ENCODE measurements at places on chromosomes 12 and 14. TPM values are rescaled to one million over a fixed set of nuclear protein-coding genes. Genes with fewer than 3 reads are reported as not detected.

The FOXG1 gene
- not detected for polyA plus RNA-seq

DNA sequence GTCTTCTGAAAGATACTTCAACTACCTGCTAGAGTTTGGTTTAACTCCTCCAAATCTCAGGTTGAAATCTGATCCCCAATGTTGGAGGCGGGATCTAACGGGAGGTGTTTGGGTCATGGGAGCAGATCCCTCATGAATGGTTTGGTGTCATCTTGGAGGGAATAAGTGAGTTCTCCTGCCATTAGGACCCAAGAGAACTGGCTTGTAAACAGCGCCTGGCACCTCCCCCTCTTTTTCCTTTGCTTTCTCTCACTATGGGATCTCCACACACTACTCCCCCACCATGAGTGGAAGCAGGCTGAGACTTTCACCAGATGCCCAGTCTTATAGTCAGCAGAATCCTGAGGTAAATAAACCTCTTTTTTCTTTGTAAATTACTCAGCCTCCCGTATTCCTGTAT lies 2.5 kb downstream of the CNIH1 start:
- DNase-seq = no peak

- DNase-seq = no peak
Measured at GRCh38 chr12:76310110-76310509, 38.1 kb downstream of the BBS10 start.

The MYH7 gene
- 1,219 TPM for polyA plus RNA-seq

DNA sequence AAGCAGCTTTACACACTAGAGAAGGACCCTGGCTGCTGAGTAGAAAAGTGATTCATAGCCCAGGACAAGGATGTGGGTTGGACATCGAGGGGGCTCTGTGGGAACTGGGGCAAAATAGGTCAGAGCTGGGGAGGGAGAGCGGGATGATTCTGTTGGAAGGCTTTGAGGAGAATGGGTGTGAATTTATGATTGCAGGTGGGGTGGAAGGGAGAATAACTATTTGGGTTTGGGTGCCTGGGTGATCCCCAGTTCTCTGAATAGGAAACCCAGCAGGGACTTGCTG lies 13.1 kb downstream of the SERPINA3 start:
- no peak for DNase-seq

The LIN7A gene
- polyA plus RNA-seq = 1.9 TPM

DNA sequence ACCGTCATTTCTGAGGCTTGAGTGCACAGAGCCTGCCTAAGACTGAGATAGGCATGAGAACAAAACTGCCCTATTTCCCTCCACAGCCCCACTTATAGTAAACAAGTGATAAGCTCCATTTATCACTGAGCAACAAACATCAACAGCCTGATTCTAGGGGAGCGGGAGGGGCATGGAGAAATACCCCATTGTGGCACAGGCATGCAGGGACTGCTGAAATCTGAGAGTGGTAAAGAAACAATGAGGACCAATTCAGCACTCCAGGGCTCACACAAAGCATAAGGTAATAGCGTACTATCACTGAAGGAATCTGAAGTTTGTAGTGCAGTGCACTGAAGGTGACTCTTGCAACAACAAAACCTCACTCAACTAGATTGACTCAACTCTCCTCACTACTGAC lies 186.7 kb downstream of the ANO2 start:
- no peak for DNase-seq

The NTN4 gene
- 39.0 TPM for polyA plus RNA-seq

The TBC1D30 gene
- polyA plus RNA-seq = 1.9 TPM

GRCh38 chr12:76123259-76124212 lies 39.1 kb upstream of the NAP1L1 start:
- peak; percentile 28 for DNase-seq

The BEST3 gene
- 39.5 TPM for polyA plus RNA-seq

- no peak for DNase-seq
Measured at GRCh38 chr14:99950181-99950580, 115.0 kb upstream of the EVL start.

DNA sequence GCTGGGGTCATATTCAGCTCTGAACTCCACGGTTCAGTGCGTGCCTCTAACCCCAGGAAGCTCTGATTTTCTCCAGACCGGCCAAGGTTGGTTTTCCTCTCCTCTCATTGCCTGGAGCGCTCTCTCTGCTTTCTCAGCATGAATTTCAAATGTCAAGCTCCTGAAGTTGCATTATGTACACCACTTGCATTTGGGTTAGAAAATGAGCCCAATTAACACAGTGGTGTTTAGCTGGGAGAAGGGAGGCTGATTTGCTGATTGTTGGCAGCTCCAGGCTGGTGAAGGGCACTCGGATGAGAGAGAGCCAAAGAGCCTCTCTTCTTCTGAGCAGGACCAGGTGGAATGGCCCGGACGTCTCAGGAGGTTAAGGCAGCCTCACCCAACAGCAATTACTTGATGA lies 570.9 kb downstream of the VRK1 start:
- no peak for DNase-seq

GRCh38 chr12:71155225-71155624 lies 2.6 kb downstream of the TSPAN8 start:
- DNase-seq = no peak

DNA sequence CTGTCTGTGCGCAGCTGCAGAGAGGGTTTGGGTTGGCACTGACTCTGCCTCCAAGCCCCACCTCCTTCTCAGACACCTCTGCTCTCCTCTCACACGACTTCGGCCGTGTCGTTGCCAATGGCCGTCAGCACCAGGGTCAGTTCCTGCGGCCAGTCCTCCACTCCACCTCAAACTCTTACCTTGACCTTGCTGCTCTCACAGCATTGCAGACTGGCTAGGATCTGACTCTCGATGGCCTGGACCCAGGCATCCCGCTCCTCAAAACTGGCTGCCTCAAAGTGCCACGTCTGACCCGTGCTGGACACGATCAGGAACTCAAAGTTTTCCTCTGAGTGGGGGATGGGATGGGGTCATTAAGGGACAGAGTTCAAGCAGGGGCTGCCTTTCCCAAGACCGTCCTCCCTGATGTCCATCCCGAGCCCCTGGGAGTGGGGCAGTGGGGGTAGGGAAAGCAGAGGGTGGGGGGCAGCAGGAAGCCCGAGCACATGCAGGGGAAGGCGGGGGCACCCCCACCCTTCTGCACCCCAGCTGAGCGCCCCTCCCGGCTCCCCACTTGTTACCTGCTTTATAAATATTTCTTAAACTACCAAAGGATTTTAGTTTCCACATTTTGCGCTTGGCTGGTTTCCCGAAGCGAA lies 10.7 kb downstream of the AGAP2 start:
- no peak for DNase-seq

GRCh38 chr12:91604897-91605296 lies 422.3 kb upstream of the DCN start:
- no peak for DNase-seq

DNA sequence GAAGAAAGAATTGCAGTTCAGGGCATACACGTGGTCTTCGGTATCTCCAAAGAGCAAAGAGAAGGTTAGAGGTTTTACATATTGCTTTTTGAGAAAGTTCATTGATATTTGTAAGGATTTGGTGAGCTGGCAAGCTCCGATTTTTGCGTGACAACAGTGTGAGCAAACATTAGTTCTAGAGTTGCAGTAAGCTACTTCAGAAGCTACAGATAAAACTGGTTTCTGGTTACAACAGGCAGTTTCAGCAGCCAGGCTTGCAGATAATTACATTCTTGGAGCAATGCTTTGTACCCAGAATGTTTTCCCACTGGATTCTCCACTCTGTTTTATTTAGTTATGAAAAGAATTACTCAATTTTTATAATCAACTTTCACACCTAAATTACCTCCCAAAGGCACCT lies 28.2 kb downstream of the KLRK1 start:
- DNase-seq = no peak

- DNase-seq = peak; percentile 81
Measured at GRCh38 chr12:132432721-132433577, 57.0 kb upstream of the FBRSL1 start.

GRCh38 chr12:25364529-25365339 lies 114.0 kb upstream of the KRAS start:
- no peak for DNase-seq

DNA sequence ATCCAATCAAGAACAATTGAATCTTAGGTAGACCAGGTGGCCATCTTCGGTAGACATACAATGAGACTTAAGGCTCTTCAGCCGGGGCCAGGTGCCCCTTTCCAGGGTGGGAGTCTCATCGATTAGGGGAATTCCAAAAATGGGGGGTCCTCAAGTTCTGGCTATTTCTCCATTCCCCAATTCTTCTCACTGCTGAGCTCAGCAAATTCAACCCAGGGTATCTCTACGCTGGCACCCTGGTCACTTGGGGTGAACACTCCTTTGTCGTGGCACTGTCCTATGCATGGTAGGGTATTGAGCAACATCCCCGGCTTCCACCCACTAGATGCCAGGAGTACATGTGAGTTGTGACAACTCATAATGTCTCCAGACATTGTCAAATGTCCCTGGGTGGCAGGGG lies 34.9 kb upstream of the FBXO21 start:
- DNase-seq = no peak

DNA sequence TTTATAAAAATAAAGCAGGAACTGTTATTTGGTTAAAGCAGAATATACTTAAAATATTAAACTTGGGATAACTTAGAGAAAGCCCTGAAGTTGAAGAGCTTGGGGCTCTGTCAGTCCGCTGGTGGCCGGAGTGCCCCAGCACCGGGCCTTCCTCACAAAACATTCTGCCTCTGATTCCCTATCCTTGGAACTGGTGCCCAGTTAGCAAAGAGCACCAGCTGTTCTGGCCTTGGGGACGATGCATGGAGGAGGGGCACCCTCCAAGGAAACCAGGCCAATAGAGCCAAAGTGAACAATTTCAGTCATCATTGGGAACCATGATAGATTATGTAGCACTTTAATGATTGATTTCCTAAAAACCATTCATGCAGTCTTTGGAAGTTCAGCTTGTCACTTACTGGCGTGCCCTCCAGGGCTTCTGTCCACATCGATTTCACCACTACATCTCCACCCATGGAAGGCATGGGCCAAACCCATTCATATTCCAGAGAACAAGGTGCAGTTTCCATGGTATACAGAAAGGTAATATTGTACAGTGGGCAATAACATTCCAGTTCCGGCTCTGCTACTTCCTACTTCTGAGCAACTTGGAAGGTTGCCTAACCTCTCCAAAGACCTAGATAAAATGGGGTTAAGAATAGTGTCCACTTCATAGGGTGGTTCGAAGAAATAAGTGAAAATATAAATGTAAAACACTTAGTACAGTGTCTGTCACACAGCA lies 145.9 kb downstream of the ETV6 start:
- no peak for DNase-seq

- DNase-seq = peak; percentile 50
Measured at GRCh38 chr12:55068416-55069010, 48.7 kb downstream of the NEUROD4 start.

GRCh38 chr14:45893127-45893526 lies 640.1 kb upstream of the MIS18BP1 start:
- DNase-seq = no peak

The PMEL gene
- polyA plus RNA-seq = 1.1 TPM

DNA sequence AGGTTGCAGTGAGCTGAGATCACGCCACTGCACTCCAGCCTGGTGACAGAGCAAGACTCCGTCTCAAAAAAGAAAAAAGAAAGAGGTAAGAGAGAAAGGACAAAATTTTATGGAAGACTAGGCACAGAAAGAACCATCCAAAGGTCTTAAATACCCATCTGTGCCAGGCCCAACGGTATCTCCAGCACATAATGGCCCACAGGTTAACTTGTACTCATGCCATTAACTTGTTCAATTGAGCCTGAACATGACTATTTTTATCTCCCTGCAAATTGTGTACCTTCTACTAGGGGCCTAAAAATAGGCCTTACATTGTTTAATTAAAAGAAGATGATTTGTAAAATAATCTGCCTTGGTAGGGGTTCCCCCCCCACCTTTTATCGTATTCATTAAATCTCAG lies 80.2 kb downstream of the RIC8B start:
- DNase-seq = no peak

GRCh38 chr12:13347241-13348043 lies 150.9 kb downstream of the EMP1 start:
- DNase-seq = no peak

- no peak for DNase-seq
Measured at GRCh38 chr12:104490186-104490585, 33.4 kb downstream of the CHST11 start.

The ANO2 gene
- 3.8 TPM for polyA plus RNA-seq

The GDF3 gene
- not detected for polyA plus RNA-seq

The NDUFB1 gene
- polyA plus RNA-seq = 126 TPM

DNA sequence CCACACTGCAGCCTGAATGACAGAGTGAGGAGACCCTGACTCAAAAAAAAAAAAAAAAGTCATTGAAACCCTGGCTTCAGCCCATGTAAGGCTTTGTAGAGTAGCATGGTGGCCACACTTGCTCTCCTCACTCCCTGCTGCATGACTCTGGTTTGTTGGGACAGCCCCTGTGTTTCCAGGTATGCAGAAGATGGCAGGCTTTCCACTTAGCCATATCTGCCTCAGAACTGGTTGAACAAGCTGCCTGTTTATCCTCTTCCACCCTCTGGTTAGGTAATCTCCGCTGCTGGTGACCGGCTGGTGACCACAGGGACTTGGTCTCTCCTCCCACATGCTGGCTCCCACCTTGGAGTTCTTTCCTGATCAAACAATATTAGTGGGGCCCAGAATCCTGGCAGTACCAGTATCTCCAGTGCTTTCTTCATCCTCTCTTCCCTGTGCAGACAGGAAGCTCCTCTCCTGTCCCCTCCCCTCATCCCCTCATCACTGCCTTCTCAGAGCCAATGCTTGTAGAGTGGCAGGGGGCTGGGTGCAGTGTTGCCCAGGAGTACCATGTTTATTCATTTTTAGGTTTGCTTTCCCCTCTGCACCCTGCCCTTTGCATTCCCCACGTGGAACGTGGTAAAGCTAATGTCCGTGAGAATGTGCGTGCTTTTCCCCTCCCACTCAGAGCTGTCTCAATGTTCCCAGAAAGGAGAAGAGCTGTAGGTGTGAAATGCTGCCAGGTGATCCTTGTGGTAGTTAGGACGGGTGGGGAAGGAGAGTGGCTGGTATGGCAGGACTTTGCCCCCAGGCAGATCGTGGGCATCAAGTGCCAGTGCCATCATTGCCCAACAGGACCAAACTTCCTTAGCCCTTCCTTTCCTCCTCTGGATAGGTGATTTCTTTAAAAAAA lies 11.3 kb downstream of the ABHD12B start:
- no peak for DNase-seq

DNA sequence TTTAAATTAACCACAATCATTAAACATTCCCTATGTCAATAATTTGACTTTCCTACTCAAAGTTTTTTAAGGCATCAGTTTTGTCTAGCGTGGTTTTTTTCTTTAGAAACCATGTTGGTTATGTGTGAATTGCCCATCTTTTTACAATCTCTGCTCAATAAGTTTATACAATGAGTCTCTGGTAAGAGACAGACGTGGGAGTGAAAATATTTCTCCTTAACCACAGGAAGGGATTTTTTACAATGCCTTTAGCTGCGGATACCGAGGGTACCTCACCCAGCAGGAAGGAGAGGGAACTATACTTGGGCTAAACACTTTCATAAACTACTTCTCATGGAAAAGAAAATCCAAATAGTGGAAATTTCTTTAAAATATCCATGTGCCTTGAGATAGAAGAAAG lies 191.4 kb upstream of the BCL2L14 start:
- no peak for DNase-seq

- peak; percentile 58 for DNase-seq
Measured at GRCh38 chr14:32366986-32367385, 37.9 kb downstream of the AKAP6 start.

GRCh38 chr14:24055971-24056799 lies 4.4 kb downstream of the CARMIL3 start:
- no peak for DNase-seq
